Pericardium fibroblast (primary cell): ENCODE measurements at places on chromosomes 5 and 9. TPM values are rescaled to one million over a fixed set of nuclear protein-coding genes. Genes with fewer than 3 reads are reported as not detected.

Gene MAPKAP1
- total RNA-seq = 57.6 and 71.9 TPM in 2 replicates

Gene MEGF10
- total RNA-seq = 4.1 TPM in 1 of 2 replicates, not detected in the other

Gene SLC35D2
- total RNA-seq = 16.0 and 17.2 TPM in 2 replicates

Gene C9orf152
- total RNA-seq = 0.17 TPM in 1 of 2 replicates, not detected in the other

Gene SPOCK1
- total RNA-seq = 35.1 and 97.0 TPM in 2 replicates

Gene ANXA2R
- total RNA-seq = 1.1 and 10.6 TPM in 2 replicates

Gene BAAT
- 0.17 TPM in 1 of 2 replicates, not detected in the other for total RNA-seq
